ENCODE measurements at places on chromosomes 11 and 22. TPM values are rescaled to one million over a fixed set of nuclear protein-coding genes. Genes with fewer than 3 reads are reported as not detected.
A peak's percentile ranks its signal among the peaks of the same experiment; 100 is the strongest.

DNA sequence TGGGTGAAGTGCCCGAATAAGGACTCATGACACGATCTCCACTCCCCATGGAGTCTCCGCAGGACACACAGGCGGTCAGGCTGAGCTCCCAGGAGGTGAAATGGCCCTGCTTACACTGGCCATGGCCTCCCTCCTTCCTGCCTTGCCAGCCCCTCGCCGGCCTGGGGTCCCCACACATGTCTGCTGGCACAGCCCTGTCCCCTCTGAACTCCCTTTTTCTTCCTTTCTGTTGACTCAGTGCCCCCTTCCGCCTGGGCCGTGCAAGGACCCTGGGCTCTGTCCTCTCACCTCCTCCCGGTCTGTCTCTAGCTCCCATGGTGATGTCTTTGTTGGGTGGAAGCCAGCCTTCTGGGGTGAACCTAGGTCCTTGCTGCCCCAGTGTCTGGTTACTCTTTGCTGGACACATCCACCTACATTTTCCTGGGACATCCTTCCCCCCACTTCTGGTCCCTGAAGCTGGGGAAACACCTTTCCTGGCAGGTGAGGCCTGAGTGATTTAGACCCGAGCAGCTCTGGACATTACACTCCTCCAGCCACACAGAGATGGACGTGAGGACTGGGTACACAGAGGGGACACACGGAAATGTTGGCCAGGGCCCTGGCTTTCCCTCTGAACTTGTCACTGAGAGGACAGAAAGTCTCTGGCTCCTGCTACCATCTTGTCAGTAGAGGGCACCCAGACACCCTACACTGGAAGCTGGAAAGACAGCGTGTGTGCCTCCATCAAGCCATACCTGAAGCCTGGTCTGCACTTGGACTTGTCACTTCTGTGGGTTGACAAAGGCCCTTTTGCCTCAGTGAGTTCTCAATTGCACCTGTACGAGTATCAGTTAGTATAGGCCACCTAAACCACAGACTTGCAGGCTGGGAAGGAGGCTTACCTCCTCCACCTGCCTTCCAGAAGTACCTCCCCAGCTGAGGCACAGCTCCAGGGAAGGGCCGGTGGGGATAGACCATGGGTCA is 864.3 kb downstream of the TBC1D22A start:
- no peak for DNase-seq

GRCh38 chr11:85665733-85666132 is 804 bp upstream of the CREBZF start:
- no peak for DNase-seq

PRR5L gene
- 5.4 TPM for total RNA-seq

GRCh38 chr11:77699425-77699824 is 61.8 kb upstream of the CLNS1A start:
- DNase-seq: no peak

- no peak for DNase-seq
These were observed 296.6 kb downstream of the LUZP2 start for GRCh38 chr11:24793479-24793878.

KCNK7 gene
- total RNA-seq: 0.13 TPM

GRCh38 chr11:62919476-62919875 is 1.7 kb downstream of the CHRM1 start:
- no peak for DNase-seq

GRCh38 chr11:13836666-13837065 is 125.9 kb upstream of the SPON1 start:
- DNase-seq: no peak

DNA sequence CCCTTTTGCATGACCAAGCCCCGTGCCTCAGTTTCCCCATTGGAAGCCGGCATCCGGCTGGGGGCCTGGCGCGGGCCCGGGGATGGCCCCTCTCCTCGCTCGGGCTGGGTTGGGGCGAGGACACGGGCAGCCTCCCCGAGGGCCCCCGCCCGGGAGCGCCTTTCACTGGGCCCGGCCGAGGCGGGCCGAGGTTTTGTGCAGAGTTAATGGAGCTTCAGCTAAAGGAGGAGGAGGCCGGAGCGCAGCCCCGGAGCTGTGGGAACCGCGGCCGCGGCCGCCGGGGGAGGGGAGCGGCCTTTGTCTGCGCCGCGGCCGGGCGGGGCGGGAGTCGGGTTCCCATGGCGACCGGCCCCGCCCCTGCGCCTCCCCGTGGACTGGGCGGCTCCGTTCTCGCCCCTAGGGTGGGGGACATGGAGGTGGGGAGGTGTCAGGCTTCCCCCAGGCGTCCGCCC is 1.4 kb upstream of the MAPK11 start:
- DNase-seq: peak; percentile 71

DNA sequence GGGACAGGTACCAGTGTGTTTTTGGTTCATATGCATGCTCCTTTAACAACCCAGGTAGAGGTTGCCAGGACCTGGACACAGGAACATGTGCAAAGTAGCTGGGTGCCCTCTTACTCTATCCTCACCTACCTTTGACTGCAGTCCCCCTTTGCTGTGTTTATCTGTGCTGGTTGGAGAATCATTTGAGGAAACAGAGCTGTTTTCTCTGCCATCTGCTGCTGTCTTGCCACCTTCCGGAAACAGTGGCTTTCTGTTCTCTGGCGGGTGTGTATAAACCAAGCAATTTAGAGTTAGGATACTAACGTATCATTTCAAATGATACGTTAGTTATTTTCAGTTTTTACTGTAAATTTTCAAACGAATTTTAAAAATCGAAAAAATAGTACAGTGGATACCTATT is 171.9 kb upstream of the TTC12 start:
- no peak for DNase-seq

CTSF gene
- 45.5 TPM for total RNA-seq

DNA sequence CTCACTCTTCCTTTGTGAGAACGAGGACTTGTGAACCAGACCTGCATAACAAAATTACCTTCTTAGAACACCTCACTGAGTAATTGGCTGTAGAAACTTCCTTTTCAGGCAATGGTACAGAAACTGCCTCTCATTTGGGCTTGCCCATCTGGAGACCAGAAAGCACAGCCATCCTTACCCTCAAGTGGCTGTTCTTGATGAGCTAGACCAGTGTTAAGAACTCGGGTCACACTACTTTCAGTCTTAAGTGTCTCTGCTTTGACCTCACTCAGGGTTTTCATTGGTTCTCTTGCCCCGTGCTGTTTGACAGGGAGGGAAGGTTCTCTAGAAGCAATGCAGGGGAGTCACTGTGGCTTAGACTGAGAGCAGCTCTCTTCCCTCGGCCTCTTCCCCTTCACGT is 29.3 kb downstream of the NAT10 start:
- DNase-seq: no peak

DNA sequence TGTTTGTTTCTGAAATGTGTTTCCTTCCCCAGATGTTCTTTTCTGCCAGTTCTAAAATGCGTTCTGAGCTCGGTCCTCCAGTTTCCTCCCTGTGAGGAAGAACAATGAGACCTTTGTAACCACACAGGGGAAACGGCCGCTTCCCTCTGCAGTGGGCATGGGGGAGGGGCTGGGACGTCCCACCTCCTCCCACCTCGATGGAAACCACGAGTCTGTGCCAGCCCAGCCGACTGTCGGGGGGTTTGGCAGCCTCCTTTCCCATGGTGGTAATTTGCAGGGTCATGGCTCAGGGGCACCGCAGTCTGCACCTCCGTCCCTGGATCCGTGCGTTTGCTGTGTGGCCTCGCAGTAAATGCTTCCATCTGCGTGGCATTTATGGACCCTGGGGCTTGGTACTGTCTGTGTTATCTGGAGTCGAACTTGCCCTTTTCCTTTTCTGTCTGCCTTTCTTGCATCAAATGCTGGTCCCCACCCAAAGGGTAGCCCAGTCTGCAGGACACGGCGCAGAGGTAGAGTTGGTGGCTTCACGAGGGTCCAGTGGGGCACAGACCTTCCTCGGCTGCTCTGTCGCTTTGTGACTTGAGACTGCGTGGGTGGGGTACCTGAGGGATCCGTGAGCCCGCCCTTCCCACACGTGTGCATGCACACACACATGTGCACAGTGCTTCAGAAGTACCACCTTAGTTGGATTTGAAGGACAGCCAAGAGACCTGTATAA is 16.1 kb downstream of the LRP5 start:
- DNase-seq: peak; percentile 90

HEPHL1 gene
- not detected for total RNA-seq

DNA sequence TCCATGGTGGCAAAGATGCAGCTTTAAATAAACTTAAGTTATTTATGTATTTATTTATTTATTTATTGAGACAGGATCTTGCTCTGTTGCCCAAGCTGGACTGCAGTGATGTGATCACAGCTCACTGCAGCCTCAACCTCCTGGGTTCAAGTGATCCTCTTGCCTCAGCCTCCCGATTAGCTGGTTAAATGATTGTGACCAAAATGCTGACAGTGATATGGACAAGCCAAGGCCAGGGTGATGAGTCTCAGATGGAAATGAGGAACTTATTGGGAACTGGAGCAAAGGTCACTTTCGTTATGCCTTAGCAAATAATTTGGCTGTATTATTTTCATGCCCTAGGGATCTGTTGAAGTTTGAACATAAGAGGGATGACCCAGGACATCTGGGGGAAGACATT is 9.3 kb upstream of the LRP5 start:
- DNase-seq: no peak

MYBPC3 gene
- total RNA-seq: not detected

- DNase-seq: no peak
These were observed 34.3 kb upstream of the PRODH start for GRCh38 chr22:18970176-18970947.

GP1BB gene
- 2.7 TPM for total RNA-seq

SPTBN2 gene
- 22.6 TPM for total RNA-seq

DNA sequence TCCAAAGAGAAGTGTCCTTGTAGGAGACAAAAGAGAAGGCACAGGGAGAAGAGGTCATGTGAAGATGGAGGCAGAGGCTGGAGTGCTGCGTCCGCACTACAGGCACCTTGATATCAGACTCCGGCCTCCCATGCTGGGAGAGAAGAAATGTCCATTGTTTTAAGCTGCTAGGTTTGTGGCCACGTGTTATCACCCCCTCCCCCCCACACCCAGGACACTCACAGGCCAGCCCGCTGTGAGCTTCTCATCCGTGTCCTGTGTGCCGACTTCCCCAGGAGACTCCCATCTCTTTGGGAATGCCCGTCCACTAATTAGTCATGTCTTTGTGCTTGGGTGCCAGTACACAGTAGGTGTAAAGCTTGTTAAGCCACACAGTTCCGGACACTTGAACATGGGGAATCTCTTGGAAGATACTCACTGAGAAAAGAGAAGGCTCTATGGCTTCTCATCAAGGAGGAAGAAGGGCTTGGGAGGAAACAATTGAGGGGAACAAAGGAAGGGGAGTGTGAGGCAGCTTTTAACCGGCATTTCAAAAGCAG is 1234.7 kb downstream of the TBC1D22A start:
- DNase-seq: no peak

DNA sequence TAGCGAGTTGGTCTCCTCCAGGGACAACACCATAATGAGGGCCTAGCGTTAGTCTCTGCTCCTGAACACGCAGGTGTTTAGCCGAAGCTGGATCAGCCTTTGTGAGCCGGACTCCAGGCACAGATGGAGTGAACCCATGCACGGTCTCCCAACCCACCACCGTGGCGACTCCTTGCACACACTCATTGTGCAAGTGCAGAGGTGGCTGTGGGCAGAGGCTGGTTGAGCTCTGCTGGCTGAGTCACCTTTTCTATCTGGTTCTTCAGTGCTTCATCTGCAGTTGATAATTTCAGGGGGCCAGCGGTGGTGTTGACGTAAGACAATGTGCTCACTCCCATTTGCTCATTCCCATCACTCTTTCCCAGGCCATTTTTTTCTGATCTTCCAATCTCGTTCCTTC is 72.1 kb upstream of the SLC22A12 start:
- no peak for DNase-seq

DNA sequence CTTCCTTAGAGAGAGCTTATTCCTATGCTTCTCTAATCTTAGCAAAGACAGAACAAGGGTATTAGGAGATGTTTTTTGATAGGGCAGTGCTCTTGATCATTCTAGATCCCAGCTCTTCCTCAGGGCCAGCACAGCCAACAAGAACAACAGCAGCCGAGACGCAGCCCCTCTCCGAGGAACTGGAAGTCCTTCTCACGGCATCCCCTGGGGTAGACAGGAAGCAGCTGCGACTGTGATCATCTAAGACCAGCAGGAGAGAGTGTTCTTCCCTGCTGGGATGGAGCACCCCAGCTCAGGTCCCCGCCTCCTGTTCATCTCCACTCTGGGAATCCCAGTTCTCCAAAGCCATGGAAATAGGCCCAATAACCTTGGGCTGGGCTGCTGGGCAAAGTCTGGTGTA is 29.6 kb downstream of the IRAG1 start:
- peak; percentile 17 for DNase-seq

OR5J2 gene
- total RNA-seq: not detected

LRRC74B gene
- not detected for total RNA-seq

- DNase-seq: no peak
These were observed 2.1 kb downstream of the BARX2 start for GRCh38 chr11:129377739-129378138.

DNA sequence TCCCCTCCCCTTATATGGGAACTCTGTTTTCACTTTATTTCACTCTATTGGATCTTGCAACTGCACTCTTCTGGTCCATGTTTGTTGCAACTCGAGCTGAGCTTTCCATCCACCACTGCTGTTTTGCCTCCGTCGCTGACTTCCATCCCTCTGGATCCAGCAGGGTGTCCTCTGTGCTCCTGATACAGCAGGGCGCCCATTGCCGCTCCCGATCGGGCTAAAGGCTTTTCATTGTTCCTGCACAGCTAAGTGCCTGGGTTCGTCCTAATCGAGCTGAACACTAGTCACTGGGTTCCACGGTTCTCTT is 11.1 kb upstream of the CCDC117 start:
- DNase-seq: no peak

DNA sequence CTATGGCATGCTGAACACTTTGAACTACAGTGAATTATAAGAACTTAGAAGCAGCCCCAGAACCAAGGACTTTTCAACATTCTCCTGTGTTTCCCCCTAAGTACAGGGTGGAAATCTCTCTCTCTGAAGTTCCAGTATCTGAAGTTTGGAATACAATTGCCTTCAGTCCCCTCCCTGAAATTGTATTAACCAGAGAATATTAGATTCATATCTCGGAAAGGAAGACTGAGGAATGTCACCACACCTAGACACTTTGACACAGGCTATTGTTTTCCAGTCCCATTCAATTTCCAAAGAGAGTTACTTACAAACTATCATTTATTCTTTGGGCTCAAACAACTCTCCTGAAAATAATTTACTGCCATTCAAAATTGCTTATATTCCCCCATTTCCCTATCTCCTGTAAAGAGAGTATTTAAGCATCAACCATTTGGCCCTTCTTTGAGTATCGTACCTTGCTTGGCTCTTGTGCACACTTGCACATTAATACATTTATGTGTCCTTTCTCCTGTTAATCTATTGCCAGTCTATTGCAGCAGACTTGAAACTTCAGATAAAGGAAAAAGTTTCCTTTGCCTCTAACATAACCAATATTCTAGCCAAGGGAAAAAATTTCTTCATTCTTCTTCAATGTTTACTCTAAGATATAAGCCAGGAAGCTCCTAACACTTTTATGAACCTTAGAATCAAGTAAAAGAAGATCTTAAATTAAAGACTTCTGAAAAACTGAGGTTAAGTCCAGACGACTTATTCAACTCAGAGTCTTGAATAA is 402.4 kb upstream of the DDI1 start:
- DNase-seq: no peak

Measured in dermis microvascular lymphatic vessel endothelial cell (primary cell).